ENCODE measurements at places on chromosomes 1 and 21. TPM values are rescaled to one million over a fixed set of nuclear protein-coding genes. Genes with fewer than 3 reads are reported as not detected.
A peak's percentile ranks its signal among the peaks of the same experiment; 100 is the strongest.

Gene CACNA1E
- 0.36 TPM for total RNA-seq

Gene VSIG8
- total RNA-seq: not detected

Gene HCRTR1
- not detected for total RNA-seq

Gene SPRR2B
- total RNA-seq: not detected

Gene TEX38
- not detected for total RNA-seq

Gene SH2D2A
- total RNA-seq: 8.2 TPM

Gene S100A7
- not detected for total RNA-seq

Gene RASAL2
- total RNA-seq: 12.7 TPM

Gene FAM72C
- total RNA-seq: not detected

Gene AGT
- 0.36 TPM for total RNA-seq

Gene OLFML2B
- total RNA-seq: 14.3 TPM

Gene TINAGL1
- total RNA-seq: 238 TPM

GRCh38 chr1:18724801-18725200 is 94.2 kb downstream of the PAX7 start:
- H3K4me1 ChIP-seq: no peaks in the 10 kb centered on the region
- no peak for DNase-seq
- H3K27me3 ChIP-seq: peaks cover 3% of the 10 kb centered on the region

DNA sequence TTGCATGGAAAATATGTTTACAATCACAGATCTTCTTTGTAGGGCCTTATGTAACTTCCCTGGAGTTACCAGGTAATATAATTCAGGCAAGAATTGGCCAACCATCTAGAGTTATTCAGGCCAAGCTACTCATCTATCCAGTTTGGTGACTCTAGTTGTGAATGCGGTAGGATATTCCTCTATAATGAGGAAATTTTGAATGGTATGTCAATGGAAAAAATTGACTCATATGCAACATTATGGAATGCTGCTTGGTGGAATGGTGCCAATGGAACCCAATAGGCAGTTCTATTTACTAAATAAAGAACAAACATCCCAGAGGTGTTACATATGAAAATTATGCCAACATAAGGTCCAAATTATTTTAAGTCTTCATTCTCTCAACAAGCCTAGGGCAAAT is 5.6 kb upstream of the TNFSF18 start:
- H3K4me3 ChIP-seq: no peak overlapping the region
- peaks cover 9% of the 10 kb centered on the region for H3K4me1 ChIP-seq
- no peak overlapping the region for H3K27ac ChIP-seq
- H3K27me3 ChIP-seq: no peaks in the 10 kb centered on the region
- no peaks in the 10 kb centered on the region for H3K36me3 ChIP-seq
- DNase-seq: no peak

- peak; percentile 88 for DNase-seq
- peak within 1 kb of the TSS; percentile 99 for H3K27ac ChIP-seq
- no peaks in the 10 kb centered on the region for H3K27me3 ChIP-seq
- peaks cover 10% of the 10 kb centered on the region for H3K36me3 ChIP-seq
- peak within 1 kb of the TSS; percentile 55 for H3K4me3 ChIP-seq
Measured at GRCh38 chr1:1435106-1435903, at the start of gene VWA1. TSS of gene VWA1 (plus strand) at chr1:1435690. CDS start at chr1:1435749, 59 bp downstream.

- H3K4me3 ChIP-seq: no peak overlapping the region
- no peaks in the 10 kb centered on the region for H3K36me3 ChIP-seq
- no peaks in the 10 kb centered on the region for H3K27me3 ChIP-seq
- no peak for DNase-seq
- H3K4me1 ChIP-seq: no peaks in the 10 kb centered on the region
Measured at GRCh38 chr1:153032677-153033308, 1.8 kb downstream of the SPRR1B start.

GRCh38 chr21:39430457-39430856 is 15.1 kb downstream of the LCA5L start:
- no peaks in the 10 kb centered on the region for H3K27me3 ChIP-seq
- H3K36me3 ChIP-seq: no peaks in the 10 kb centered on the region
- no peak for DNase-seq
- H3K4me1 ChIP-seq: no peaks in the 10 kb centered on the region
- no peak overlapping the region for H3K4me3 ChIP-seq
- H3K27ac ChIP-seq: no peak overlapping the region

DNA sequence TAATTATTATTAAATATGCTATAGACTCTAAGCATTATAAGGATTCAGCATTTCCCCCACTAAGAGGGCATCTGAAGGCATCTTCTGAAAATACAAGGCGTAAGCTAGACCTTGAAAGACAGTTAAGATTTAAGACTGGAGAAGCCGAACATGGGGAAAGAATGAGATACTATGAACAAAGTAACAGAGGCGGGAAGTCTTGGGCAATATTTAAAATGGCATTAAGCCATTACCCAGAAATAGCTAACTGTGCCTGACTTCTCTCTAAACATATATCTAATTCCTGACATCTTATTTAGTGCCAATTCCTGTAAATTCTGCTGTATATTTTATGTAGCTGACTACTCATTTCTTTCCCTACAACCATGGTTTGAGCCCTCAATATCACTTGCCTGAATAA is 20.9 kb downstream of the DPH5 start:
- H3K36me3 ChIP-seq: no peaks in the 10 kb centered on the region
- no peaks in the 10 kb centered on the region for H3K27me3 ChIP-seq
- DNase-seq: no peak
- no peak overlapping the region for H3K4me3 ChIP-seq

DNA sequence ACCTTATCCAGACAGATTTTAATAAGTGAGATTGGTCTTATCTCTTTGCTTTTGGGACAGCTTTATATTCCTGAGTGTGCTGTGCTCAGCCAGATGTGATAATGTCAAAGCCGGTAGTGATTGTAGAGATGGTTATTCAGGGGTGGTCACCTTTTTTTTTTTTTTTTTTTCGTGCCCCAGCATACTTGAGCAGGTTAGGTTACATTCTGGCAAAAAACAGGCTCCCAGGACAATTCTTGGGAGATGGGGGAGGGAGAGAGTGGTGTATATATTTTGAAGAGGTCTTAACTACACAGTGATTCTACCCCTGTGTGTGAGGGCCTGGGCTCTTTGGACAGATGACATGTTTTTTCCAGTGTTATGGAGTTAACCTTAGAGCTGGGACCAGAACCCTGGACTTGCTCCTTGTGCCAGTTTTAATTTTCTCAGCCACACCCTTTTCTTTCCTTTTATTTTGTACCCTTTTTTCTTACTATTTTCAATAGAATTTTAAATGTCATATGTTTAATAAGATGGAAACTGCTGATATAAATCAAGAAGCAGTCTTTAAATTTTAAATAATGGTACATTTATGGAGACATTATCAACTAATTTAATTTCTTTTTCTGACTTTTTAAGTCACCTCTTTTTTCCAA is 88.4 kb downstream of the DYRK1A start:
- H3K27ac ChIP-seq: no peak overlapping the region
- H3K27me3 ChIP-seq: no peaks in the 10 kb centered on the region
- no peaks in the 10 kb centered on the region for H3K36me3 ChIP-seq
- H3K4me1 ChIP-seq: peaks cover 98% of the 10 kb centered on the region
- DNase-seq: no peak

- peak overlapping the region; percentile 95 for H3K27ac ChIP-seq
- H3K27me3 ChIP-seq: no peaks in the 10 kb centered on the region
- no peak overlapping the region for H3K4me3 ChIP-seq
- no peaks in the 10 kb centered on the region for H3K36me3 ChIP-seq
Measured at GRCh38 chr1:30900931-30901560, 7.5 kb downstream of the SDC3 start.

DNA sequence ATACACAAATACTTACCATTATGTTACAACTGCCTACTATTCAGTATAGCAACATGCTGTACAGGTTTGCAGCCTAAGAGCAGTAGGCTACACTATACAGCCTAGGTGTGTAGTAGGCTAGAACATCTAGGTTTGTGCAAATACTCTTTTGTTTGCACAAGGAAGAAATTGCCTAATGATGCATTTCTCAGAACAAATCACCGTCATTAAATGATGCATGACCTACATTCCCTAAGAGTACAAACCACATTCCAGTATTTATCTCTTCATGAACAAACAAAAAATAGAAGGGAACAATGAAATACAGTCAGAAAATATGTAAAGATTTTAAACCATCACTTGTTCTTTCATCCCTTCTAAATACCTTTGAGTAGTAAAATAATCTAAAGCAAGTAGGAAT is 109.7 kb upstream of the HP1BP3 start:
- H3K4me1 ChIP-seq: no peaks in the 10 kb centered on the region
- DNase-seq: no peak
- no peak overlapping the region for H3K27ac ChIP-seq

GRCh38 chr1:47209725-47210325 is 20.0 kb upstream of the PDZK1IP1 start:
- H3K27ac ChIP-seq: no peak overlapping the region
- peak; percentile 18 for DNase-seq
- no peak overlapping the region for H3K4me3 ChIP-seq

DNA sequence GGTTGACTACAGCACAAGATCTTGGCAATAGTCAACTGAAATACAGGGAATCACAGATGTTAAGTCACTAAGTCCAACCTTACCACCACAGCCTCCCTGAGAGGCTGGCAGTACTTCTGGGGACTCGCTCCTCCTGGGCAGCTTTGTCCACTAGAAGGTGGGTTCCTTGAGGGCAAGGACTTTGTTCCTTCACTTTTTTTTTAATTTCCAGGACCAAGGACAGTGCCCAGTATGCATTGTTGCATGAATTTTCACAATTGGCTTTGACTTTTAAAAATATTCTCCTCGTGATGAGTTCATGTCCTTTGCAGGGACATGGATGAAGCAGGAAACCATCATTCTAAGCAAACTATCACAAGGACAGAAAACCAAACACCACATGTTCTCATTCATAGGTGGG is 96.7 kb upstream of the IGSF21 start:
- DNase-seq: no peak
- no peak overlapping the region for H3K4me3 ChIP-seq
- no peaks in the 10 kb centered on the region for H3K27me3 ChIP-seq
- H3K4me1 ChIP-seq: no peaks in the 10 kb centered on the region
- no peaks in the 10 kb centered on the region for H3K36me3 ChIP-seq
- H3K27ac ChIP-seq: no peak overlapping the region

DNA sequence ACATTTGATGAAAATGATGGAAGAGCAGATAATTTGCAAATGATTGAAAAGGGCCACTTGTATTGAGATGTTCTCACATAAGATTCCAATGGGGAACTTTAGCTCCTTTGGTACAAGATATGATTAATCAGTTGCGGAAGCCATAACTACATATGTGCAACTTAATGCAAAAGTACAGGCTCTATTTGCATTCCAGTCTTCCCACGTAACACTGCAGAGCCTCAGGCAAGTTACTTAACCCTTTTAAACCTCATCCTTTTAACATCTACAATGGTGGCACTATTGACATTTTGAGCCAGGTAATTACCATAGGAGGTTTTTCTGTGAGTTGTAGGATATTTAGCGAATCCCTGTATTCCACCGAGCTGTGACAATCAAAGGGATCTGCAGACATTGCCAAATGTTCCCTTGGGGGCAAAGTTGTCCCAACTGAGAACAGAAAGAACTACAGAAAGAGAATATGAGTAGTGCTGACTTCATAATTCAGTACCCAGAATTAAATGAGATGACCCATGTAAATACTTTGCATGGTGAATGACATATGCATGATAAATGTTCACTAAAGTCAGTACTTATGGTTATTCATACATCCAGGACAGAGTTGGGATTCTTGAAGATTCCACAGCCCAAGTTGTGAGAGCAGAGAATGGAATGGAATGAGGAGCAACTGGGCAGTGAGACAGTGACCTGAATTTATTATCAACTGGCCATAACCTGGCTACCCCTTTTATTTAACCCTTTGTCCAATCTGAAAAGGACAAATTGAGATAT is 62.6 kb downstream of the SPAG17 start:
- H3K36me3 ChIP-seq: no peaks in the 10 kb centered on the region
- H3K4me1 ChIP-seq: no peaks in the 10 kb centered on the region
- H3K27ac ChIP-seq: no peak overlapping the region
- DNase-seq: no peak

- H3K4me3 ChIP-seq: no peak overlapping the region
- no peaks in the 10 kb centered on the region for H3K4me1 ChIP-seq
- H3K27ac ChIP-seq: no peak overlapping the region
- DNase-seq: no peak
- H3K27me3 ChIP-seq: no peaks in the 10 kb centered on the region
- H3K36me3 ChIP-seq: no peaks in the 10 kb centered on the region
Measured at GRCh38 chr1:178405137-178405536, 91.6 kb downstream of the CLEC20A start.

GRCh38 chr1:54474310-54475251 is 68.4 kb upstream of the SSBP3 start:
- peaks cover 26% of the 10 kb centered on the region for H3K4me1 ChIP-seq
- H3K27me3 ChIP-seq: no peaks in the 10 kb centered on the region
- no peak for DNase-seq
- no peaks in the 10 kb centered on the region for H3K36me3 ChIP-seq
- peak overlapping the region; percentile 68 for H3K27ac ChIP-seq
- peak overlapping the region; percentile 57 for H3K4me3 ChIP-seq

DNA sequence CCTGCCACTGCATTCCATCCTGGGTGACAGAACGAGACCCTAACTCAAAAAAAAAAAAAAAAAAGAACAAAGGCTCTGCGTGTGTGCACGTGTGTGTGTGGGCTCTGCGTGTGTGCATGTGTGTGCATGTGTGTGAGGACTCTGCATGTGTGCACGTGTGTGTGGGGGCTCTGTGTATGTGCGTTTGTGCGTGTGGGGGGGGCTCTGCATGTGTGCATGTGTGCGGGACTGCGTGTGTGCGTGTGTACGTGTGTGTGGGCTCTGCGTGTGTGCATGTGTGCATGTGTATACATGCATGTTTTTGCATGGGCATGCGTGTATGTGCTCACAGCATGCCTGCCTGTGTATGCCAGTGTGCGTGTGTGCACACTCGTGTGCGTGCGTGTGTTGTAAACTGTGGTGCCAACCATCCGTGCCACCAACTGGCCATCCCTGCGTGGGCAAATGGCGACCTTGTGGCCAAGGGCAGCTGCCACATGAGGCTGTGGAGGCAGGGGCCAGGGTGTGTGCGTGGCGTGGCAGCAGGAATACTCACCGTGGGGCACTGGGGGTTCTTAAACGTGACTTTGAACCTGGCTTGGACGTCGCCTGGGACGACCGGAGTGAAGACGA is 26.8 kb upstream of the TMEM52 start:
- no peak overlapping the region for H3K27ac ChIP-seq
- no peak for DNase-seq

- no peaks in the 10 kb centered on the region for H3K27me3 ChIP-seq
- no peak for DNase-seq
- H3K4me1 ChIP-seq: peaks cover 17% of the 10 kb centered on the region
- H3K27ac ChIP-seq: no peak overlapping the region
- H3K36me3 ChIP-seq: no peaks in the 10 kb centered on the region
Measured at GRCh38 chr1:227795732-227796131, 19.7 kb upstream of the PRSS38 start.

DNA sequence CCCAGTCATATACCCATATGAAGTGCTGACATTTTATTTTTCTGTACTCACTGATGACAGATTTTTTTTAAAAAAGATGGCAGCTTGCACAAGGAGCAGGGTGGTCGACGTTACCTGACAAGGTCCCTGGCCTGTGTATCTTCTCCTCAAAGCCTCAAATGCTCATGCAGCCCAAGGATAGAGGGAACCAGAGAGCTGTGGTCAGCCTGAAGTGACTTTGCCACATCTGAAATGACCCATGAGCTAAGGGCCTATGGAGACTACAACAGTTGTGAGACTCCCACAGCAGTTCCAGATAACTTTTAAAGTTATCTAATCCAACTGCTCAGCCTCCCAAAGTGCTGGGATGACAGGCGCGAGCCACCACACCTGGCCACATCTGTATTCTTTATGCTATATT is 131.1 kb downstream of the GLUL start:
- H3K4me1 ChIP-seq: no peaks in the 10 kb centered on the region
- H3K27me3 ChIP-seq: no peaks in the 10 kb centered on the region
